Trophoblast cell (in vitro differentiated cells and primary cell): ENCODE measurements at places on chromosomes 6 and 20.

GRCh38 chr6:45827952-45828530 lies 187.6 kb downstream of the CLIC5 start:
- H3K27me3 ChIP-seq = no peaks in the 10 kb centered on the region
- H3K27ac ChIP-seq = no peak overlapping the region
- H3K4me1 ChIP-seq = peaks cover 2% of the 10 kb centered on the region
- H3K4me3 ChIP-seq = no peak overlapping the region
- DNase-seq = no peak

GRCh38 chr6:20178327-20178726 lies 33.9 kb downstream of the MBOAT1 start:
- H3K36me3 ChIP-seq = no peaks in the 10 kb centered on the region
- no peak overlapping the region for H3K4me3 ChIP-seq
- no peak overlapping the region for H3K27ac ChIP-seq
- no peaks in the 10 kb centered on the region for H3K27me3 ChIP-seq
- DNase-seq = no peak
- H3K4me1 ChIP-seq = no peaks in the 10 kb centered on the region

DNA sequence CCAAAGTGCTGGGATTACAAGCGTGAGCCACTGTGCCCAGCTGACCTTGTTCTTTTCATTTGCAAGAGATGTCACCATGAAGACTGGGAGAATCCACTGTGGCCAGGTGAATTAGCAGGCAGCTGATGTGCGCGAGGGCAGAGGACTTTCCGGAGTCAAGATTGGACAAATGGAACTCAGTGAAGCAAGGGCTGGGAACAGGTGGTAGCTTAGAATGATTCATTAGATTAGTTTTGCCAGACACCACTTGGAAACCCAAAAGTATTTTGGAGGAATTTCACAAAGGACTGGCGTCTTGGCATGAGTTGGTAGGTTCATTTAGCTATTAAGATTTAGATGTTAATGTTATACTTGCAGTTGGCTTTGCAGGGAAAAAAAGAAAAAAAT lies 4.7 kb upstream of the AKAP7 start:
- DNase-seq = no peak
- H3K4me3 ChIP-seq = no peak overlapping the region
- no peaks in the 10 kb centered on the region for H3K4me1 ChIP-seq
- no peak overlapping the region for H3K27ac ChIP-seq
- H3K36me3 ChIP-seq = no peaks in the 10 kb centered on the region

DNA sequence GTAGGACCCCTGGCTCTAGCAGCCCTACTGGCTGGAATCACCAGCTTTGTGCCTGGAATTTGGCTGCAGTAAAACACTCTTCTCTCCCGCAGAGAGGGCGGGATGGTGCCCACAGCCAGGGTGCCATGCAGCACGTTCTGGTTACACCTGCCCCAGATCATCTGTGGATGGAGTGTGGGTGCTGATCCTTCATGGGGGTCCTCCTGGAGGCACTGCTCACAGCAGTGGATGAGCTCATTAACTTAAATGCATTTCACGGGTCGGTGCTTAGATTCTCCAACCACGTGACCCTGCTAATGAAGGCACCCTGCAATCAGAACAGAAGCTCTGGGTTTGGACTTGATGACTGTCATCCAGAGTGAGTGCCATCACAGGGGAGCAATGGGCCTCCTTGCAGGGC lies 138.6 kb upstream of the AFDN start:
- H3K27ac ChIP-seq = no peak overlapping the region
- no peak for DNase-seq
- no peaks in the 10 kb centered on the region for H3K27me3 ChIP-seq
- peaks cover 5% of the 10 kb centered on the region for H3K4me1 ChIP-seq

- H3K36me3 ChIP-seq = no peaks in the 10 kb centered on the region
- no peak for DNase-seq
- no peaks in the 10 kb centered on the region for H3K27me3 ChIP-seq
- H3K4me3 ChIP-seq = no peak overlapping the region
Measured at GRCh38 chr20:1402149-1402548, 9.3 kb upstream of the FKBP1A start.

- peak overlapping the region; percentile 62 for H3K4me3 ChIP-seq
- H3K36me3 ChIP-seq = peaks cover 13% of the 10 kb centered on the region
- no peak for DNase-seq
Measured at GRCh38 chr6:159788276-159788675, 1.1 kb downstream of the TCP1 start.
